ENCODE measurements at places on chromosomes 12 and 14. TPM values are rescaled to one million over a fixed set of nuclear protein-coding genes. Genes with fewer than 3 reads are reported as not detected.

DNA sequence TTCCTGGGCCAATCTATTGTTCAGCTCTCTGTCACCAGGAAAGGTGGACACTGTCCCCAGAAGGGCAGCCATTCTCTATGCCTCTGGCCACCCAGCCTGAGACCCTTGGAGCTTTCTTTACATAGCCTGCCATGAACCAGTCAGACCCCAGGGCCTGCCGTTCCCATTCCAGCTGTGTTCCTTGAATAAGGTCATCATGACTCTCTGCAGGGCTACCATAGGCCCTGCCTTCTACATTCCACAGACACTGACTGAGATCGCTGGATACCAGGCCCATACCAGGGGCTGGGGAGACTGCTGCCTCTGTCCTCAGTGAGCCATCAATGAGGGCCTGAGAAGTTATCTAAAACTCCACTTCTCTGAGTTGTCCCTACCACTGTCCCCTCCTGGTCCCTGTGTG is 75.5 kb downstream of the SYNE3 start:
- H3K4me3 ChIP-seq: no peak overlapping the region
- no peaks in the 10 kb centered on the region for H3K27me3 ChIP-seq
- peaks cover 37% of the 10 kb centered on the region for H3K4me1 ChIP-seq
- DNase-seq: no peak

DNA sequence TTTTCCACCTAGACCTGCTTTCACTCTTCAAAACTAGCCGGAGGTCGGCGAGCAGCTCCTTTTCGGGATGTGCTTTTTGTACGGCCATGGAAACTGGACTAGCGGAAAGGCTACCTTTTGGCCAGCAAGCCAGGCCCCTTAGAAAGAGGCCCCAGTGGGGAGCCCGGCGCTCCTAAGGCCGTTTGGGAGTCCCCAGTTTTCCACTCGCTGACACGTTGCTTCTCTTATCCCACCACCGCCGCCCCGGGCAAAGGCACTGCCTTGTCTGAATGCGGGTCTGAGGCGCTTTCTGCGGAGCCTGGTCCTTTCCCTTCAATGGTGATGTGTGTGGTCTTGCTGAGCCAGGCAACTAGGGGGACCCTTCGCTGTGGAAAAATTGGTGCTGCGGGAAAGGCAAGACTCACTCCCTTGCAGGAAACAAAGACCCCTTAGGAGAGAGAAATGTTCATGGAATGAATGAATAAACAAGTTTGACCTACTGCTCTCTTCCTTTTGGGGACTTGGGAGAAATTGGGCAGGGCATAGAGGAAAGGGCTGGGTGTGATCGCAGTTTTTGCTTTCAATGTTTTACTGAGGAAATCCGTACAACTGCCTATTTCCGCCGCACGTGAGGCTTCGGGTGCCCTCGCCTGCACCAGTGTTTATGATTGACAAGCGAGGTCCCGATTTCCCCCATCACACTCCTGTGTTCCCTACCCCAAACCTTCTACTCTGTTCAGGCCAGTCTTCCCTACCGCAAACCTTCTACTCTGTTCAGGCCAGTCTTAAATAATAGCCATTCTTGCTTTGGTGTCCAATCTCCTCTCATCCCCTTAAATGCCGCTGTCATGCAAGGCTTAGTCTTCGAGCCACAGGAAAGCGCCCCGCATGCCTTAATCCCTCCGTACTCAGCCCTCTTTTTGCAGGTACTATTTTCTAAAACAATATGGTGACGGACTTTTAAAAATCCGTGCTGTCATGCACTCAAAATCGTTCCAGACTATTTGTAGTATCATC is 1.0 kb upstream of the SLC38A2 start:
- peaks cover 38% of the 10 kb centered on the region for H3K4me1 ChIP-seq
- peak overlapping the region; percentile 98 for H3K27ac ChIP-seq
- peaks cover 5% of the 10 kb centered on the region for H3K27me3 ChIP-seq
- peaks cover 8% of the 10 kb centered on the region for H3K36me3 ChIP-seq

DNA sequence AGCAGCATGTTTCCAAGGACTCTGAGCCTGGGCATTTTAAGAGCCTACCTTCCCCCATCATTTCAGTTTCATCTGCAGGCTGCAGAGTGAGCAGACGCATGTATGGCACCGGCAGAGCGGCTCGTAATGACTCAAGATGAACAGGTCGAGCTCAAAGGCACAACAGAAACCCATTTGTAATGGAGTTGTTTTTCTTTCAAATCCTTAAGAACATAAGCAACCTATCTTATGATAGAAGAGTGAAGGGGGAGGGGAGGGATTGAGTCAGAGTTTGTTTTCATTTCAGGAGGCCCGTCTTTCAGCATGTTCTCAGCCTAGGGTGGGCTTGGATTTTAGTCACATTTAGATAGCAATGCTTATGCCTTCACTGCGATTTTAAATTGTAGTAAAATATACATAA is 54.9 kb upstream of the CISTR start:
- H3K4me1 ChIP-seq: peaks cover 7% of the 10 kb centered on the region
- no peak for DNase-seq
- no peak overlapping the region for H3K4me3 ChIP-seq

- no peaks in the 10 kb centered on the region for H3K4me1 ChIP-seq
- DNase-seq: no peak
- H3K27me3 ChIP-seq: no peaks in the 10 kb centered on the region
- H3K4me3 ChIP-seq: no peak overlapping the region
These were observed 51.0 kb downstream of the EGLN3 start for GRCh38 chr14:33899723-33900341.

GRCh38 chr12:30870491-30871265 is 55.9 kb upstream of the TSPAN11 start:
- no peak overlapping the region for H3K27ac ChIP-seq
- peaks cover 9% of the 10 kb centered on the region for H3K4me1 ChIP-seq
- no peaks in the 10 kb centered on the region for H3K36me3 ChIP-seq
- no peak overlapping the region for H3K4me3 ChIP-seq
- peaks cover 3% of the 10 kb centered on the region for H3K27me3 ChIP-seq

DNA sequence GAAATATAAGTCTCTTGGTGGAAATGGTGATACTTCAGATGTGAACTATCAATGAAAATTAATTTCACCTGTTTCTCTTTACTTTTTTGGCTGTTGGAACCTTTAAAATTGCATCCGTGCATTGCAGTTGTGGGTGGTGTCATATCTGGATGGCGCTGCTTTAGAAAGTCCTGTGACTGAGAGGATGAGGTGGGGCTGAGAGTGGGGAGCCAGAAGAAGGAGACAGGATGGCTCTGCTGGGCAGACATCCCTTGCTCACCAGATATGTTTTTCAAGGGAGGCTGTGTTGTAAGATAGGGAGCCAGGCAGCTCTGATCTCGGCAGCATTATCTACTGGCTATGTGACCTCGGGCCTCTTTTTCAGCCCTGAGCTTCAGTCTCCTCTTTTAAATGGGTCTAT is 12.7 kb downstream of the ASB2 start:
- H3K27me3 ChIP-seq: no peaks in the 10 kb centered on the region
- no peak overlapping the region for H3K4me3 ChIP-seq
- H3K4me1 ChIP-seq: peaks cover 16% of the 10 kb centered on the region
- no peak overlapping the region for H3K27ac ChIP-seq
- no peaks in the 10 kb centered on the region for H3K36me3 ChIP-seq

The TMPRSS12 gene
- total RNA-seq: 0.27 TPM

DNA sequence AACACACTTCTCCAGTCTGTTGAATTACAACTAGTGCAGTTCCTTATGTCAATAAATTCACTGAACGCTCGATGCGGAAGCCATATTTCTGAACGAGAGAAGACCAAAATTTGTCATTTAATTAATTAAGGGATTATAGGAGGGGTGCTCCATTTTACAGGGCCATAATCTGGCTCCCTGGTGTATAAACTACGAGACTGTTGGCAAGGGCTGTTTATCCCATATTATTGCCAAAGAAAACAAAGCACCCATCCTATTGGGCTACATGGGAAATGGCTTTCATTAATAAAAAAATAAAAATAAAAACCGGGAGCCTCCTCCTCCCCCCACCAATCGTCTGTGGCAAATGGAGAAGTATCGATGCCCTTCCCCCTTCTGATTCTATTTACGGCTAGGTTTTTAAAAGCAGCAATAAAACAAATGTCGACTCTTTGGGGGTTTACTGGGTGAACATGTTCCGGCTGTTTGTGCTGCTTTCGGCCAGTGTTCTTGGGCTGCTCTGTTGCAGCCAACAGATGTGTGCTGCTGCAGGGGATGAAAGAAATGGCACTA is 24.8 kb downstream of the ATF7 start:
- no peak for DNase-seq
- H3K27me3 ChIP-seq: no peaks in the 10 kb centered on the region
- peak overlapping the region; percentile 91 for H3K27ac ChIP-seq
- peaks cover 37% of the 10 kb centered on the region for H3K4me1 ChIP-seq
- peaks cover 16% of the 10 kb centered on the region for H3K36me3 ChIP-seq

GRCh38 chr12:86735851-86736250 is 479.7 kb upstream of the MGAT4C start:
- H3K27ac ChIP-seq: no peak overlapping the region
- DNase-seq: no peak
- no peaks in the 10 kb centered on the region for H3K36me3 ChIP-seq
- H3K27me3 ChIP-seq: no peaks in the 10 kb centered on the region
- peaks cover 6% of the 10 kb centered on the region for H3K4me1 ChIP-seq

The DAO gene
- total RNA-seq: not detected

The GSC gene
- total RNA-seq: 4.4 TPM

The BIN2 gene
- 0.18 TPM for total RNA-seq

- H3K27me3 ChIP-seq: peaks cover 7% of the 10 kb centered on the region
- H3K4me3 ChIP-seq: no peak overlapping the region
- peak overlapping the region; percentile 57 for H3K27ac ChIP-seq
- H3K36me3 ChIP-seq: no peaks in the 10 kb centered on the region
These were observed 48.4 kb upstream of the NID2 start for GRCh38 chr14:52117111-52117832.

GRCh38 chr12:62724285-62724684 is 210.7 kb downstream of the PPM1H start:
- DNase-seq: no peak
- peak overlapping the region; percentile 93 for H3K27ac ChIP-seq
- H3K4me1 ChIP-seq: peaks cover 63% of the 10 kb centered on the region
- no peak overlapping the region for H3K4me3 ChIP-seq

DNA sequence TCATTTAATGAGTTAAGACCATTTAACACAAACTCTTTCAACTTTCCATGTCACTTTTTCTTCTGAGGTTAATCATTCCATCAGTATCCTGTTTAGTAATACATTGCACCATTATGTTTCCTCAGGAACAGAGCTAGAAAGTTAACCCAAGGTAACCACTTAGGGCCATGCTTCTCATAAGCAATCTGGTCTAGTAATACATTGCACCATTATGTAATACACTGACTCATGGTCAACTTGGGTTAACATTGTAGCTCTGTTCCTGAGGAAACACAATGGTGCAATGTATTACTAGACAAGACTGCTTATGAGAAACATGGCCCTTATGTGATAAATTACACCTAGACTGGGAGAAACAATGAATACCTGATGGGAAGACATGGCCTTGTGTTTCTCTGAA is 21.7 kb downstream of the ERH start:
- H3K27ac ChIP-seq: no peak overlapping the region
- peaks cover 49% of the 10 kb centered on the region for H3K36me3 ChIP-seq
- no peaks in the 10 kb centered on the region for H3K27me3 ChIP-seq
- no peak overlapping the region for H3K4me3 ChIP-seq
- no peak for DNase-seq
- no peaks in the 10 kb centered on the region for H3K4me1 ChIP-seq

DNA sequence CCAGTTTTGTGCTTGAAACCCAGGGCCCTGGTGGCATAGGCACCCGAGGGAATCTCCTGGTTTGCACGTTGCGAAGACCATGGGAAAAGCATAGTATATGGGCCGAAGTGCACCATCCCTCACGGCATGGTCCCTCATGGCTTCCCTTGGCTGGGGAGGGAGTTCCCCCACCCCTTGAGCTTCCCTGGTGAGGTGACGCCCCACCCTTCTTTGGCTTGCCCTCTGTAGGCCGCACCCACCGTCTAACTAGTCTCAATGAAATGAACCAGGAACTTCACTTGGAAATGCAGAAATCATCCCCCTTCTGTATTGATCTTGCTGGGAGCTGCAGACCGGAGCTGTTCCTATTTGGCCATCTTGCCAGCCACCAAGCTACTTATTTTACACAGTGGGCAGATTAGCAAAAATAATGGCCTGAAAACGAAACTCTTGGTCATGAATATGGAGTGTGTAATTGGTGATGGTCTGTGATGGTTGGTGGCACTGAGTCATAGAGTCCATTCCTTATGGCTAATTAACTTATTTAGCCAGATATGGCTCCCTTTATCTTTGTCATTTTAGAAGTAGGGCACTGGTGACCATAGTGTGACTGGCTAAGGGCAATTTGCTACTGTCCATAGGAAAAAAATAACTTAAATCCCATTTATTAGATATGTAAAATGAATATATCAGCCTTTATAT is 21.3 kb upstream of the KCNJ8 start:
- H3K4me1 ChIP-seq: no peaks in the 10 kb centered on the region
- DNase-seq: no peak
- no peak overlapping the region for H3K27ac ChIP-seq
- H3K36me3 ChIP-seq: no peaks in the 10 kb centered on the region

GRCh38 chr14:97262336-97262735 is 465.2 kb downstream of the VRK1 start:
- H3K4me1 ChIP-seq: peaks cover 3% of the 10 kb centered on the region
- H3K27ac ChIP-seq: no peak overlapping the region
- no peak for DNase-seq
- no peak overlapping the region for H3K4me3 ChIP-seq
- H3K36me3 ChIP-seq: no peaks in the 10 kb centered on the region

The TMEM52B gene
- 0.97 TPM for total RNA-seq

- H3K4me3 ChIP-seq: no peak overlapping the region
- no peaks in the 10 kb centered on the region for H3K4me1 ChIP-seq
- no peak for DNase-seq
- peaks cover 4% of the 10 kb centered on the region for H3K27me3 ChIP-seq
- H3K27ac ChIP-seq: no peak overlapping the region
These were observed 172.2 kb downstream of the NPAS3 start for GRCh38 chr14:33110737-33111443.

DNA sequence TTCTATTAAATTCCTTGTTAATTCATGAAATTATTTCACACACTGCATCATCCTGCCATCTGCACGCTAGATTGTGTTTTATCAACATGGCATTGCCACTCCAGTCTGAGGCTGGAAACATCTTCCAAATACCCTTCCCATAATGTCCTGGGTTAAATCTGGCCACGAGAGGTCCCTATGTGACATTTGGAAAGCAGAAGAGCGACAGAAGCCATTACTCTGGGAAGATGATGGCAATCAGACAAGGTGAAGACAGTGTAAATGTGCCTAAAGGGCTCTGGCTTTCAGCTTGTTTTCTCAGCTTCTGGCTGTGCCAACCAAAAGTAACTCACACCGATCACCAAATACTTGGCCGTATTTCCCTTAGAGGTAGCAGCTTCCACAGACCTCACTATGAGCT is 144.8 kb downstream of the CAPZA3 start:
- H3K27ac ChIP-seq: no peak overlapping the region
- no peak for DNase-seq
- H3K4me1 ChIP-seq: no peaks in the 10 kb centered on the region
- no peaks in the 10 kb centered on the region for H3K36me3 ChIP-seq
- no peak overlapping the region for H3K4me3 ChIP-seq
- no peaks in the 10 kb centered on the region for H3K27me3 ChIP-seq

- DNase-seq: no peak
- H3K4me3 ChIP-seq: no peak overlapping the region
- H3K4me1 ChIP-seq: no peaks in the 10 kb centered on the region
- H3K36me3 ChIP-seq: no peaks in the 10 kb centered on the region
- no peaks in the 10 kb centered on the region for H3K27me3 ChIP-seq
These were observed 184.2 kb upstream of the DIO3 start for GRCh38 chr14:101377069-101377468.

- no peaks in the 10 kb centered on the region for H3K4me1 ChIP-seq
- H3K27ac ChIP-seq: no peak overlapping the region
- H3K27me3 ChIP-seq: no peaks in the 10 kb centered on the region
- no peak overlapping the region for H3K4me3 ChIP-seq
- DNase-seq: no peak
These were observed 64.5 kb downstream of the ANKRD9 start for GRCh38 chr14:102445066-102445465.
